ENCODE measurements at places on chromosomes 6 and 20.
A peak's percentile ranks its signal among the peaks of the same experiment; 100 is the strongest.

- no peak for DNase-seq
Observed at GRCh38 chr6:133326584-133326983, 85.4 kb downstream of the EYA4 start.

DNA sequence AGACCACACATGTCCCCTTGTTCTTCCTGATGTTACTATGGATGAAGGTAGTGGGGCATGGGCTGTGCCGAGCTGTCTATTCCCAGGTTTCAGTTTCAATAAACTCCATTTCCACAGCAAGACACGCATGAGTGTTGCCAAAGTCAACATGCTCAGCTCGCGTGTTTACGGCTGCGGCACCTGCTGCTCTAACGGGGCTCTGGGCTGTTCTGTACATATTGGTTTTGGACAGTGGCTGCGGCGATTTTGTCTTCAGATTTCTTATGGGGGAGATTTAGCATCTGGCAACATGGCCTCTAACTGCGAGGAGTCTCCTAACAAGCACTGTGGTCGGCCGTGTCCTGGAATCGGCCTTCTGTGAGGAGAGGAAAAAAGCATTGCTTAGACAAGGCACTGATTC lies 58.6 kb downstream of the TMEM242 start:
- no peak for DNase-seq

- DNase-seq = no peak
Observed at GRCh38 chr6:169227116-169227515, 26.5 kb downstream of the THBS2 start.

DNA sequence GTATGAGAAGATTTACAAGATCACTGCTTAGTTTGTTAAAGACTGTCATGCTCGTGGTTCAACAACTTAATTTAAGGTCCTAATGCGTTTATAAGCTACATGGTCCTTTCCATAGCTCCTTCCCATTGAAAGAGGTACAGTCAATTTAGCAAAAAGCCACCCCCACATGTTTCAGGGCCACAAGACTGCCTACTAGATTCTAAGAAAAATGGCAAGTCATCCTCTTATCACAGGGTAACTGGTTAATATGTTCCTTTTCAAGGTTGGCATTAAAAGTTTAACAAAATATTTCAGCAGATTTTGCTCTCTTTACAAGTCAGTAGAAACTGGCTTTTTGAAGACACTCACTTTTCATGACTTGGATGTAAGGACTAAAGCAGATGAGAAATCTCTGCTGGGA lies 15.7 kb downstream of the GSTA3 start:
- no peak for DNase-seq

- no peak for DNase-seq
Observed at GRCh38 chr6:116060572-116061283, at the start of gene FRK. Gene FRK (minus strand): TSS chr6:116060891. CDS start chr6:116060311, 580 bp downstream.

- no peak for DNase-seq
Observed at GRCh38 chr20:56352345-56353055, 6.3 kb upstream of the FAM210B start.

DNA sequence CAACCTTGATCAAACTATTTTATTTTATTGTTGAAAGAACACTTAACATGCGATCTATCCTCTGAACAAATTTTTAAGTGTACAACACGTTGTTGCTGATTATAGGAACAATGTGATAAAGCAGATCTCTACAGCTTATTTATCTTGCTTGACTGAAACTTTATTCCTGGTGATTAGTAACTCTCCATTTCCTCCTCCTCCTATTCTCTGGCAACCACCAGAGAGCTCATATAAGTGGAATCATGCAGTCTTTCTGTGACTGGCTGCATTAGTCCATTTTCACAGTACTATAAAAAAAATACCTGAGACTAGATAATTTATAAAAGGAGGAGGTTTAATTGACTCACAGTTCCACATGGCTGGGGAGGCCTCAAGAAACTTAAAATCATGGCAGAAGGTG lies 218.1 kb downstream of the LRFN2 start:
- no peak for DNase-seq

- no peak for DNase-seq
Observed at GRCh38 chr20:41512624-41513023, 105.6 kb downstream of the CHD6 start.

- no peak for DNase-seq
Observed at GRCh38 chr6:18277237-18278006, 13.1 kb upstream of the DEK start.

- no peak for DNase-seq
Observed at GRCh38 chr6:162538643-162539064, 188.9 kb downstream of the PRKN start.

GRCh38 chr20:35017099-35017835 lies 61.6 kb downstream of the MYH7B start:
- no peak for DNase-seq

- no peak for DNase-seq
Observed at GRCh38 chr6:23656255-23657194, 469.5 kb upstream of the NRSN1 start.

- no peak for DNase-seq
Observed at GRCh38 chr6:167898673-167899311, 72.1 kb downstream of the AFDN start.

GRCh38 chr6:45480752-45481415 lies 103.2 kb upstream of the SUPT3H start:
- DNase-seq = no peak

GRCh38 chr6:147065786-147066185 lies 138.4 kb upstream of the STXBP5 start:
- DNase-seq = no peak

GRCh38 chr6:79170959-79171358 lies 63.5 kb downstream of the HMGN3 start:
- no peak for DNase-seq

DNA sequence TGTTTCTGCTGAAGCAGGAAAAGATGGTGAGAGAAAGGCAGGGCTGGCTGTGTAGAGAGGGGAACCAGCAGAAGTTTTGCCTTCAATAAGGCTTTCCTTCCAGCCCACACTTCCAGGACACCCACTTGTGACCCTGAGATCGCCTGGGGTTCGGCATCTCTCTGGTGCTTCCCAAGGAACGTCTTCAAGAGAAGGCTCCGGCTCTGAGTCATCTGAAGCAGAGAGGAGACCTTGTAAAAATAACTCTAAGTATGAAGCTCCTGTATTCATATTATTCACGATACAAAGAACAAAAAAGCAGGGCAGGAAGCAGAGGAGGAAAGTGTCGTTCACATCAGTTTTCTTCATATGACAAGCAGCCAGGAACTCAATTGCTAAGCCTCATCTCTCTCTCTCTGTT lies 95.4 kb upstream of the MRPS10 start:
- no peak for DNase-seq

DNA sequence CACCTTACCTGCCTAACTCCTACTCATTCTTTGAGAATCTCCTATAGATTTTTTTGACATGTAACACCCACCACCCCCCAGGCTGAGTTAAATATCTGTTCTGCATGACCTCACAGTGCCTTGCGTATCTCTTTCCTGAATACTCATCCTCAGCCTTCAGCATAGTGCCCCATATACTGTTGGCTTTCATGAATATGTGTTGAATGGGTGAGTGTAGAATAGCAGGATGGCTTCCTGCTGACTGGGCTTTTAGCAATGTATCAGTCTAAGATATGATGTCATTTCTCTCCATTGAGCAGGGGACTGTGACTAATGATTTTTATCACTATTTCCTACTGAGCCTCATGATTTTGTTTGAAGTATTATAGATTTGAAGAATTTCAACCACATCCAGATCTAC lies 361.6 kb upstream of the MARCKS start:
- no peak for DNase-seq

DNA sequence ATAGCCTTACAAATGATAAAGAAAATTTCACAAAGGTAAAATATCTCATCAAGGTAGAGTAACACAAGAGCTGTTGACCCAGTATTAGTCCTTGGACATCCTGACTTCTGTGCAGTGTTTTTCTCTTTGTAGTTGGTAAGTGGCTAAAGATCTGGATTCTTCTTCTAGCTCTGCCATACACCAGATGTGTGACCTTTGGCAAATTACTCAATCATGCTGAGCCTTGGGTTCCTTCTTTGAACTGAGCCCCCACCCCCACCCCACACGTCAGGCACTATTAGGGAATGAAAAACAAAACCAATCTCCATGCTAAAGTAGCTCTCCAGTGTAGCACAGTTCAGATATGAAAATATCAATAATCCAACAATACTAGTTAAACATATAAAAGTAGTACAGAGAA lies 15.1 kb upstream of the TRIM39 start:
- DNase-seq = no peak

DNA sequence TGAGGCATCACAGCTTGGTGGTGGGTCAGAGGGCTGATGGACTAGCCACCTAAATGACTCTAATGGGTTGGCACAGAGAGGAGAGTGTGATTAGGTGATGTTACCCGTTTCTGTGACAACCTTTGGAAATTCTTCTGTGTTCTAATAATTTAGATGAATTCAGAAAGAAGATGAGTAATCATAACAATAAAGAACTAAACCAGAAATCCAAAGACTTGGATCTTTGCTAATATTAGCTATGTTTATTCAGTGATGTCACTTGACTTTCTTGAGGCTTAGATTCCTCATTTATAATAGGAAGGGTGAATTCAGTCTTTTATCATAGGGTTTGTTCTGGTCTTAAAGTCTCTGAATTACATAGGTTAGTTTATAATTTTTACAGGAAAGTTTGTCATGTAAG lies 19.9 kb downstream of the CRYBG1 start:
- no peak for DNase-seq

DNA sequence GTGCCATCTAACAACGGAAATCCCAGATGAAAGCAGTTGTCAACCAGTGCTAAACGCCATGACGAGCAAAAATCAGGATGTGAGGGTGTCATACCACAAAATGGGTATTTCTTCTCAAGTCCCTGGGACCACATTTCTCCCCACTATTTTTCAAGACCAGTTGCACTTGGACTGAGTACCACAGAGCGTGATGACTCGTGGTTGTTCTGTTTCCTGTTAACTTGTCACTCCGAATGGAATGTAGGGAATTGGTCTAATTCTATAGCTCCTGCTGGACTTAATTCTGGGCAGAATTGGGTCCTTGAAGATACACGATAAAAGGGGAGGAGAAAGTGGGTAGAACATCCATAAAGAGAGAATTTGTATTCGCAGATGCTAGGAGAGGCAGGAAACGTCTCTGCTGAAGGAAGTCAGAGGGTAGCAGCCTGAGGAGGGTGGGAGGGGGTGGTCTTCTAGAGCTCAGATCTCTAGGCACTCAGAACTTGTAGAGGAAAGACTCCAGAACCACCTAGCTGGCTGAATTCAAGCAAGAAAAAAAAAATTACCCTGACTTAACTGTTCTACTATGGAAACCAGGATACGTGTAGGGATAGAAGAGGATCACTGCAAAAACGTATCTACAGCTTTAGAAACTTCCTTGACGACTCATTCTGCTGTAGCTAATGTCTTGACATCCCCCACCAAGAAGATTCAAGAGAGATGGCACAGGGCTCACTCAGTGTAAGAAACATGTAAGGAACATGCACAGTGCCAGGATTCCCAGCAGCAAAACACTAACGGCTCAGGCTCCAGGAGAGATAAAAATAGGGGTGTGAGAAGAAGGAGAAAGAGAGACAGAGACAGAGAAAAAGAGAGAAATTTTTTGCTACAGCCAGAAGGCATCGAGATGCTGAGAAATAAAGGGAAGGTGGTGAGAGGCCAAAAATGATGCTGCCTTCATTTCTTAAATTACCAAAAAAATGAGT lies 494.7 kb downstream of the CD83 start:
- DNase-seq = no peak

- DNase-seq = no peak
Observed at GRCh38 chr20:47653869-47654268, 131.4 kb downstream of the SULF2 start.

GRCh38 chr20:46214824-46215488 lies 93.3 kb downstream of the CDH22 start:
- no peak for DNase-seq

DNA sequence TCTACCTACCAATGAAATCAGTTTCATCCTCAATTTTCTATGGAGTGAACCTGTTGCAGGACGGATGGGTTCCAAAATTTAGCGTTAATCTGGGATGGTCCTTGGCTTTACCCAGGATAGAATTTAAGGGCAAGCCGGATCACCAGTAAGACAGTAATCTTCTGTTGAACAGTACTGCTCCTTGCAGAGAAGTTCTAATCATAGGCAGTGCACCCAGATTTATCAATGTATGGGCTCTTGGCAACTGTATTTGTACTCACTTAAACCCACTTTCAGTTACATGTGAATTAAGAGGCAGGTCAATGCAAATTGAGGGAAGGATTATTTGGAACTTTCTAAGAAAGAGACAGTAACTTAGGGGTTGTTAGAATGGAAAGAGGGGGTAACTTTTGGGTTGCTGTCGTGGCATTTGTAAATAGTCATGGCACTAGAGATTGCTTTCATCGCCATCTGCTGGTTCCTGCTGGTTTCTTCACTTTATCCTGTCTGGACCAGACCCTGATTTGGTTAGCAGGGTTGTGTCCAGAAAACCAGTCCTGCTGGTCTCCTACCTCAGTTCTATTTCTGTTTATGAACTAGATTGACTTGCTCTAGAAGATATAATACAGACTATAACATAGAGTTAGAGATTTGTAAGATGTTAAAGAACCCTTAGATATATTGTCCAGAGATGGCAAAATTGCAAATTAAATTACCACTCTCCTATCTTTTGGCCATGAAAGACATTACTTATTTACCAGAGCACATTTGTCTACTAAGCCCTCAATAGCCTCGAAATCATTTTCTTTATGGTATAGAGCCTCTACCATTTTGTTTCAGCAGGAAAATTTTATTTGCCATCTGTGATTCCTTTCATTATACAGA lies 646.3 kb downstream of the UTRN start:
- peak; percentile 31 for DNase-seq

GRCh38 chr20:6583134-6583738 lies 184.2 kb upstream of the BMP2 start:
- DNase-seq = no peak

GRCh38 chr6:165536911-165537310 lies 126.1 kb downstream of the PDE10A start:
- DNase-seq = no peak

DNA sequence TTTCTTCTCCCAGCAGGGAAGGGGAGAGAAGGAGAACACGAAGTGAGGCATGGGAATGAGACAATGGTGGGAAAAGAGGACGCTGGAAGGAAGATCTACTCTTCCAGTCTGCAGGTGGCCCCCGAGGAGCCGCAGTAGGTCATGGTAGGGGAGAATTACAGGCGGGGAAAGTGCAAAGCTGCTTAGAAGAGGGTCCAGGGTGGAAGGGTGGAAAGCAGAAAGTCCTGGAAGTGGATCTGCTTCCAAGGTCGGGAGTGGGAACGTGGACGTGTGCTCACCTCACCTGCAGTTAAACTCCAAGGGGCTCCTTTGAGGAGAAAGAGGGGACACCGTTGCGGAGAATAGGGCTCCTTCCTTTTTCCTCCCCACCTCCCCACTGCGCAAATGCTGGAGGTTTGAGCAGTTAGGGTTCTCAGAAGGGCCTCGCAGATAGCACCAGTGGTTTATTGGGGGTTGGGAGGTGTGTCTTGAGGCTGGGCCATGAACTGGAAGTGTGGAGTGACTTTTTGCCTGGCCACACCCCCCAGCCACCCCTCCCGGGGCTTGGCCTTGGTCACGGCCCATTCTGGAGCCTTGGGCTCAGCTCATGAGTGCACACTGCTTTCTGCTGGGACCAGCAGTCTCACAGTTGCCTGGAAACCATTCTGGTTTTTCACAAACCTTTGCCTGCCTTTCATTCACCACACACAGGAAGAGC lies 100.4 kb upstream of the MLN start:
- DNase-seq = peak; percentile 56
